ENCODE measurements at places on chromosomes 1 and 21.
A peak's percentile ranks its signal among the peaks of the same experiment; 100 is the strongest.

DNA sequence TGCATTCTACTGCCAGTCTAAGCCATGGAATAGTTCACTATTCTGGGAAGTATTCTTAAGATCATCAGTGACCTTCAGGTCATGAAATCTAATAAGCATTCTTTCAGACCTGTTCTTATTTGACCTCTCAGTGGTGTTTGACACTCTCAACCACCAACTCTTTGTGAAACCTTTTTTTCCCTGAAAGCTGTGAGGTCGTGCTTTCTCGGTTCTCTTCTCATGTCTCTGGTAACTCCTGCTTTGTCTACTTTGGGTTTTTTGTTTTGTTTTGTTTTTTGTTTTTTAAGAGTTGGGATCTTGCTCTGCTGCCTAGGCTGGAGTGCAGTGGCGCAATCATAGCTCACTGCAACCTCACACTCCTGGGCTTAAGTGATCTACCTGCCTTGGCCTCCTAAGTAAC lies 56.3 kb downstream of the POU2F1 start:
- no peak for DNase-seq

GRCh38 chr1:184866991-184867788 lies 107.1 kb downstream of the NIBAN1 start:
- DNase-seq = no peak

GRCh38 chr1:54310439-54311328 lies 95.5 kb downstream of the SSBP3 start:
- no peak for DNase-seq

GRCh38 chr1:66791621-66792610 lies 9.2 kb downstream of the INSL5 start:
- no peak for DNase-seq

- peak; percentile 88 for DNase-seq
These were observed 1.7 kb downstream of the TMCC2 start for GRCh38 chr1:205229399-205229871.

GRCh38 chr21:36491209-36491910 lies 11.4 kb upstream of the CLDN14 start:
- DNase-seq = no peak

DNA sequence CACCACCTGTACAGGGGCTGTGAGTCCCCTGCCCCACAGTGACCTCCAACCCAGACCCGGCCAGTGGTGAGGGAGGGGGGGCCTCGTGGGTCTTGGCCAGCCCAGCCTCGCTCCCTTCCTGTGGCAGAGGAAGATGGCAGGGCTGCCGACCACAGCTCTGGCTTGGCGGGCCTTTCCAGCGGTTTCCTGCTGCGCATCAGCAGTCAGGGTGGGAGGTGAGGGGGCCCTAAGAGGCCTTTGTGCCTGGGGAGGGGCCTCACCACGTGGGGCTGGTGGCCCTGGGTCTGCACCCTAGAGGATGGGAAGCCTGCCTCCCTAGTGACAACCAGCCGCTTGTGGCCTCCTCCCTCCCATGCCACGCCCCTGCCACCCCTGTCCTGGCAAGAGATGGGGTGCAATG lies 72.6 kb upstream of the ARHGEF16 start:
- no peak for DNase-seq

DNA sequence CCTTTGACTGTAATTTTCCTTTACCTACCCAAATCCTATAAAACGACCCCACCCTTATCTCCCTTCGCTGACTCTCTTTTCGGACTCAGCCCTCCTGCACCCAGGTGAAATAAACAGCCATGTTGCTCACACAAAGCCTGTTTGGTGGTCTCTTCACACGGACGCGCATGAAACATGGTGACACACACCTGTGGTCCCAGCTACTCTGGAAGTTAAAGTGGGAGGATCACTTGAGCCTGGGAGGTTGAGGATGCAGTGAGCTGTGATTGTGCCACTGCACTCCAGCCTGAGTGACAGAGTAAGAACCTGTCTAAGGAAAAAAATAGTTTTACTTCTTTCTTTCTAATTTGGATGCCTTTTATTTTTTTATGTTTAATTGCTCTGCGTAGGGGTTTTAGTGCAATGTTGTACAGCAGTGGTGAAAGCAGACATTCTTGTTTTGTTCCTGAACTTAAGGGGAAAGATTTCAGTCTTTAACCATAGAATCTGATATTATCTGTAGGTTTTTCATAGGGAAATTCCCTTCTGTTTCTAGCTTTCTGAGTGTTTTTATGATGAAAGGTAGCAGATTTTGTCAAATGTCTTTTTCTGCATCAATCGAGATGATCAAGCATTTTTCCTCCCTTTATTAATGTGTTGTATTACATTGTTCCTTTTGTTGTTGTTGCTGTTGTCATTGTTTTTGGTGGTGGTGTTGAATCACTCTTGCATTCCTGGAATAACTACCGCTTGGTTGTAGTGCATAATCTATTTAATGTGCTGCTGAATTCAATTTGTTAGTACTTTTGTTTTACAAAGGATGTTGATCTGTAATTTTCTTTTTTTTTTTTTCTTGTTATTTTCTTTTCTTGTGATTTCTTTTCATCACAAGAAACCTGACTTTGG lies 497.4 kb downstream of the DISC1 start:
- no peak for DNase-seq

DNA sequence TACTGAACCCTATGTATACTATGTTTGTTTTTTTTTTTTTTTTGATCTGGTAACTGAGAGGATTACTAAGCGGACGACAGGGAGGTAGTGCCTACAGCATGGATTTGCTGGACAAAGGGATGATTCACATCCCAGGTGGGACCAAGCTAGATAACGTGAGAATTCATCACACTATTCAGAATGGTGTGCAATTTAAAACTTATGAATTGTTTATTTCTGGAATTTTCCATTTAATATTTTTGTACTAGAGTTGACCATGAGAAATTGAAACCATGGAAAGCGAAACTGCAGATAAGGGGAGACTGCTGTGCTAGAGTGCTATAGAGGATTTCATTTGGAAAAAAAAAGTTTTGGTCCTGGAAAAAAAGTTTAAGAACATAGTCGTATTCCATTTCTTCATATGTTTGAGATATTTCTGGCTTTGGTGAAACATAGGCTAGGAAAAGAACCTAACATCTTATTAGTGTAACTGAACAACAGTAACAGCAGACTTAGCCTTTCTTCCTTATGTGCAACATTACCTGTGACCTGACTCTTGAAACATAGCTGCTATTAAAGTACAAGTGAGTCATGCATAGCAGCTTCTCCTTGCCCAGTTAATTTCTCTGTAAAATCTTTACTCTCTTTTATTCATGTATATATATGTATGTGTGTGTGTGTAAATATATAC lies 202.5 kb downstream of the FGGY start:
- no peak for DNase-seq

DNA sequence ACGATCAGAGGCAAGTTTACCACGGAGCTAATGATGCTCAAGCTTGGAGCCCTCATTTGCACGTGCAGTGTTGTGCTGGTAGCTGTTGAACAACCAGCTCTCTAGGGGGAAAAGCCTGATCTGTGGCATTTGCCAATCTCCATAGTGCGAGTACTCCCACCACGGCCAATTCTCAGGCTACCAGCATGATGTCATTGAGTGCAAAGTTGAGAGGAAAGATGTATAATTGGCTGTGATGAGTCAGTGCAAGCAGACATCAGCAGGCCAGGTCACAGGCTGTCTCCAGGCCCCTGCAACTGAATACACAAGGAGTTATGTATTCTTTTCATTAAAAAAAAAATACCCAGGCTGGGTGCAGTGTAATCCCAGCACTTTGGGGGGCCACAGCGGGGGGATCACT lies 233.1 kb upstream of the VAMP3 start:
- no peak for DNase-seq

GRCh38 chr1:7967651-7968050 lies 6.1 kb downstream of the PARK7 start:
- no peak for DNase-seq
